ENCODE measurements at places on chromosomes 4 and X.
A peak's percentile ranks its signal among the peaks of the same experiment; 100 is the strongest.

- no peak for DNase-seq
These were observed 1893.7 kb downstream of the STIM2 start for GRCh38 chr4:28754376-28754775.

DNA sequence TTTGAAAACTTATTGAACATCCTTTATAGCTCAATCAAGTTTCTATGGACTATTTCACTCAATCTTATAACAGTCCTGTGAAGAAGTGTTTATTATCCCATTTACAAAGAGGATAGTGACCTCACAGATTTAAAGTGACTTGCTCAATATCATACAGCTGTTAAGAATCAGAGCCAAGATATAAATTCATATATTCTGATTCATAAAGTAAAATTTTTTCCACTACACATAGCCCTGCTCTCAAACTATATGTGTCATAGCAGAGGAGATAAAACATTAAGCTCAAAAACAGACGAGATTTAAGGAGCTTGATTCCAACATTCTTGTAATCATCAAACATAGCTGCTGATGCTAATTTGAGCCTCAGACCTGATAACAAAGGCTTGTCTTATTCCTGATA, 226.8 kb downstream of the CAMK2D start:
- DNase-seq = no peak

DNA sequence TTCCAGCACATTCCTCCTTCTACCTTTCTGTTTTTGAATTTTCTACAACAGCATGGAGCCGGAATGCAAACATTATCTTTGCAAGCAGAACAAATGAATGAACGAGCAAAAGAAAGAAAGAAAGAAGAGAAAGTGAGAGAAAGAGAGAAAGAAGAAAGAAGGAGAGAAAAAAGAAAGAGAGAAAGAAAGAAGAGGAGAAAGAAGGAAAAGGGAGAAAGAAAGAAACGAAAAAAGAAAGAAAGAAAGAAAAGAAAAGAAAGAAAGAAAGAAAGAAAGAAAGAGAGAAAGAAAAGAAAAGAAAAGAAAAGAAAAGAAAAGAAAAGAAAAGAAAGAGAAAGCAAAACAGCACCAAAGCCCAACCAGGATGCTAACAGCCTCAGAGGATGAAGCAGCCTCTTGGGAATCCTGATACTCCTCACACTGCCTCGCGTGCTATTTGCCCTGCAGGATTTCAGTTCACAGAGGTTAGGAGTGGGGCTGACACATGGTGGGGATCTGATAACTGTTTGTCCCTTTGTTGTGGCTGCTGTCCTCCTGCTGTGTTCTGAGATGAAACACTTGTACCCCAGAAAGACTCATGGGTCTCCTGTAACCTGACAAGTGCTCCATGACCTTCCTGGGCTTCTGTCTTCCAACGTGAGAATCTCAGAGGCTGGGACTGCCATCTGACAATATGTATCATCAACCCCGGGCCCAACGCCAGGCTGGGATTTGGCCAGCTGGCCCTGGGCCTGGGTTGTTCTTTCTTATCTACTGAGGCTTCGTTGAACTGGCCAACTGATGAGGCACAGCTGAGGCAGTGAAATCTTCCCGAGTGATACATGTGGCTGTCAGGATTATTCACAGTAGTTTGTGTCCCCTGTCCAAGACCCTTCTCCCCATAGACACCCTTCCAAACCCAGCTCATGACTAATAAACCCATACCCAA, 61.0 kb downstream of the SEPSECS start:
- DNase-seq = no peak

- DNase-seq = peak; percentile 9
These were observed 87.9 kb downstream of the CRLF2 start for GRCh38 chrX:1124531-1124930.

DNA sequence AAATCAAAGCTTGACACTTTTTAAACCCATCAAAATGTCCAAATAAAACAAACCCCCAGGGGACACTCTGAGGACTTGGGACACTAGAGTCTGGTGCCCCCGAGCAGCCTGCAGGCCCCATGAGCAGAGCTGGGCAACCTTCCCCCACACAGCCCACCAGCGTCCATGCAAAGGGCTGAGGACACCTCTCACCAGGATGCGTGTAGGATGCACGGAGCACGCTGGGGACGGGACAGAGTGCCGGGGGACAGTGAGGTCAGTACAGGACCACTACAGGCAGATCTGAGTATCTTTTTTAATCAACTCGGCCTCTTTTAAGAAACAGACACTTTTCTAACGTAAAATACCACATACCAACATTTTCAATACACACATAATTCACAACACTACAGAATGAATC, 6.9 kb downstream of the GAK start:
- DNase-seq = no peak

- peak; percentile 47 for DNase-seq
These were observed at the start of gene APLN for GRCh38 chrX:129654652-129655546. APLN (minus strand) TSS chrX:129654956; CDS start chrX:129654630, 326 bp downstream.

GRCh38 chr4:153248641-153249198, 44.5 kb downstream of the TRIM2 start:
- no peak for DNase-seq

- DNase-seq = peak; percentile 54
These were observed 64.8 kb downstream of the GLRA3 start for GRCh38 chr4:174764105-174764729.

DNA sequence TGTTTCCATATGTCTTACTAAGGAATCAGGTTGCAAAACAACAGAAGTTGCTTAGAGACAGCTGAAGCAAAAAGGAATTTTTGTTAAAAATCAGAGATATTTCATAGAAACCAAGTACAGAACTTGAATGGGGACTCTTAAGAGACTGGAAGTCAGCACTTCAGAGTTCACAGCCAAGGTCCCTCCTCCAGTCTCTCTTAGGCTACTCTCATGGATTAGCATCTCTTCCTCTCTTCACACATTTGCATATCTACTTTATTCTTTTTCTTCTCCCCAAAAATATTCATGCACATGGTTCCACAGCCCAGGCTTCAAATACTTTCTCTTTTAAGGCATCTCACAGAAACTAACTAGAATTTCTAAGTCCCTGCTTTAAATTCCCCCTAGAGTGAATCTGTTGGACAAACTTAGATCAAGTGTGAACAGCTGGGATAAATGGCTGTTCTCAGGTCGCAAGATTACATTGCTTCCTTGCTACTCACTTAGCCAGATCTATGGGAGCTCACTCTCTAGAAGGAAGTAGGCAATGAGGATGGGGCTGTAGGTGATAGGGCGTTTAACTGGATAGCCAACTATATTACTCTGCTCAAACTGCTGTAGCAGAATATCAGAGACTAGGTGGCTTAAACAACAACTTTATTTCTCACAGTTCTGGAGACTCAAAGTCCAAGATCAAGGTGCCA, 73.7 kb upstream of the GALNT7 start:
- no peak for DNase-seq

DNA sequence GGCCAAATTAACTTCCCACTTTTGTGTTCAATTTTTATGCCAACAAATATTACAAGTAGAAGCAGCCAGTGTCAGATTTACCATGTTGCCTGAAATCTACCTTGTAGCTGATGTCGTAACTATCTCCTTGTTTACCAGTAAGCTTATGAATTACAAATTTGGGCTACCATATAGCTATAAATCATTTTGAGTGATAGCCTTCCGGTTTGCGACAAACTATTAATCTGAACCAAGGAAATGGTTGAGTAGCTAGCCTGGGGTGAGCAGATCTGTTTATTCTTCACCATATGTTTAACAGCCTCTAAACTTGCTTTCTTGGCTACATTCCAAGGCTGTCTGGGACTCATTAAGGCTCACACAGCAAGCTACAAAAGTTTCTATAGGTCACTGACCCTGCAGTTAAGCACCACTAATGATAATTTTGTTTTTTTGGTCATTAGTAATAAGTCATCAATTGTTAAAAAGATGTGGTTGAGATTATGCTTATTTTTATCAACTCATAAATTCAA, 218.7 kb upstream of the SPOCK3 start:
- no peak for DNase-seq

- peak; percentile 75 for DNase-seq
These were observed 21.0 kb downstream of the S100G start for GRCh38 chrX:16671005-16671404.

DNA sequence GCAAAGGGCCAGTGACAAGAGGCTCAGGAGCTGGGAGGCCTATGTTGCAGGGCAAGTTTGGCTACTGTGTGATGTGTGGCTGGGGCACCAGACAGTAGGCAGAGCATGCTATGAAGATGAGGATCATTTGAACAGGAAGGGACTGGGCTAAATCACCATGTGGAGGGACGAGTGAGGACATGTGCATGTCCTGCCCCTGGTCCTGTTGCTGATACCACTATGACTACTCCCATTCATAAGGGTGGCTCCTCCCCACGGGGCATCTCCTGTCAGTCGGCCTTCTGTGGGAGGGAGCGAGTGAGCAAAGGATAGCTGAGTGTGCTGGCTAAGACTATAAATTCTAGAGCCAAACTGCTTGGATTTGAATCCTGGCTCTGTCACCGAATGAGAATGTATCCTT, 139.2 kb downstream of the TMEM164 start:
- no peak for DNase-seq

DNA sequence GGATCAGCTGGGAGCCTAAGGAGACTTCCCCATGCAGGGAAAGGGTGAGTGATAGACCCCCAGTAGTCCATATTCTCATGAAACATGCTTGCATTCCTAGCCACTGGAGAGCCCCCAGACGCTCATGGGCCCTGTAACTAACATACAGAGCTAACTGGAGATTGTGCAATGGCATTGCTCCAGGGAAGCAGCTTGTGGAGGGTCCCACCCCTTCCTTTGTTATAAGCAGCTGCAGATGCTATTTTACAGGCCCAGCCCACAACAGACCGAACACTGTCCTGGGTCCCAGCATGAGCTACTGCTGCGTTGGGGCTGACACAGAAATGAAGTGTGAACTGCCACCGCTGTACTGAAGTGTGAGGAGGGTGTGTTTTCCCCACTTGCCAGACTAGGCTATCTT, 1465.7 kb upstream of the DIAPH2 start:
- DNase-seq = no peak

- no peak for DNase-seq
These were observed 1639.0 kb upstream of the IGFBP7 start for GRCh38 chr4:58749206-58749605.

GRCh38 chrX:68912113-68912512, 83.3 kb downstream of the EFNB1 start:
- no peak for DNase-seq

GRCh38 chr4:2911868-2912267, 51.3 kb downstream of the NOP14 start:
- no peak for DNase-seq

- no peak for DNase-seq
These were observed 62.3 kb downstream of the ALG13 start for GRCh38 chrX:111743316-111743715.

GRCh38 chr4:10643600-10644425, 40.8 kb downstream of the CLNK start:
- no peak for DNase-seq

- DNase-seq = no peak
These were observed 8.3 kb upstream of the GRPEL1 start for GRCh38 chr4:7075962-7076695.

DNA sequence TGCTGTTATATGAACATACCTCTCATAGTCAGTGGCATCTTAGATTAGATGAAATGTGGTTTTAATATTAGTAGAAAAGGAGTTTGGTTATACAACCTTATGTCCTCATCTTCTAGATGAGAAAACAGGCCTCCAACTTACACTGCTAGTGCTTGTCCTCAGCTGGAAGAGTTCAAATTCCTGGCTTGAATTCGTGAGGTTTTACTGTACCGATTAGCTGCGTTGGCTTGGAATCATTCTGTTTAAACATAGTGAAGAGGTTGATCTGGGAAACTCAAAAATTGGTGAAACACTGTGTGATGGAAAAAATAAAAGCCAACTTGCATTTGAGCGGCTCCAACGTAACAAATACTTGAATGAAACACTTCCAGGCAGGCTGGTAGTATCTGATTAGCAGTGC, 81.0 kb downstream of the LNX1 start:
- DNase-seq = no peak

- DNase-seq = no peak
These were observed 27.4 kb upstream of the SPON2 start for GRCh38 chr4:1199556-1200331.

DNA sequence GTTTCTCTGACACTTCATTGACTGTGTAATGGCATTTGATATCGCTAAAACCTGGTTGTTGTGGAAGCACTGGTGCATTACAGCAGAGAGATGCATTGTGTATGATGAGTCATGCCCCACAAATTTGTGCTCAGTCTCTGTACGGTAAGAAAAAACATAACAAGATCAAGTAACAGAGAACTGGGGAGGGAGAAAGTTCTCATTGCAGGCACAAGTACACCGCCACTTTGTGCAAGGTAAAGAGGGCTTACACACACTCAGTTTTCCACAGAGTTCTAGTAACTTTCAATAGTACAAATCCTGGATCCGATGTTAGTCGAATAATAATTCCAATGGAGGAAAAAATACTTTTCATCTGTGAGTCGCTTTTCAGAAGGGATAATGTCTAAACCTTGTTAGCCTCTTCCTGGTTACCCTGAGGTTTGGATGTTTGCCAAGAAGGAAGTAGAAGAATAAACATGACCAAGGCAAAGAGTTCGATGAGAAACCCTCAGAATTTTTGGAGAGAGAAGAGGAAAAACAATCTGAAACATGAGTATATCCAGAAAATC, 512.5 kb upstream of the SLIT2 start:
- DNase-seq = peak; percentile 5

GRCh38 chrX:28542791-28543190, 44.5 kb upstream of the IL1RAPL1 start:
- DNase-seq = no peak

- no peak for DNase-seq
These were observed 45.9 kb downstream of the FREM3 start for GRCh38 chr4:143654571-143654970.

DNA sequence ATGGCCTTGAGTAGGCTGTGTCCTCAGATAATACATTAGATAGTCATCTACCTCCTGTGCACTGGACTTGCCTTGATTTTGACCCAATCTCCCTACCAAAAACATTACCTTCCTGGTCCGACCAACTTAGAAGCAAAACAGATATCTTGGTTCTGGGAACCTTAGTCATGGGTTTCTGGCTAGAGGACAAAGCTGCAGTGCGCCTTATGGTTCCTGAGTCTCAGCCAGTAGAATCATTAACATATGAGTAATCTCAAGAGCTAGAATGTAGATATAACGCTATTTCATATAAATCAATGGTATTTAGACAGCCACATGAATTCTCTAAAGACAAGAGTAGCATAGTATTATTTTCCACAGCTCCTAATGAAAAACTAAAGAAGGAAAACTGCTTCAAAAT, 83.1 kb downstream of the GRIA3 start:
- DNase-seq = no peak

- no peak for DNase-seq
These were observed 13.1 kb upstream of the SLC9B1 start for GRCh38 chr4:103032574-103032973.

DNA sequence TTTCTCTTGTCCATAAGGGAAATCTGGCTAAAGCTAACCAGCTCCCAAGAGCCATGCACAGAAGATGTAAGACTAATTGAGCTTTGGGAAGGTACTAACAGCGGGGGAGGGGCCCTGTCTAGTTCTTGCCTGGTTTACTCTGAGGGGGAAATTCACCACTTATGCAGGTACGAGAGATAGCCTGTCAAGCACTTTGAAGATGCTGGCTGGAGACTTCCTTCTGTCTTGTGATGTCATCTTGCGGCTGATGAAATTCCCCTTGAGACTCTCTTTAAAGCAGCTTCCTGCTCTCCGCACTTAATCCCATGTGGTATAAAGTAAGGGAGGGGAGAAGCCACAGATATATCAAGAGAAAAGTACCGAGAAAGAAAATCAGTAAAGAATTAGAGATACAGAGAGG, 345.3 kb downstream of the MAPK10 start:
- no peak for DNase-seq

Data from Ammon's horn (tissue), 1 donor.